ENCODE measurements at places on chromosomes 3 and 15.

DNA sequence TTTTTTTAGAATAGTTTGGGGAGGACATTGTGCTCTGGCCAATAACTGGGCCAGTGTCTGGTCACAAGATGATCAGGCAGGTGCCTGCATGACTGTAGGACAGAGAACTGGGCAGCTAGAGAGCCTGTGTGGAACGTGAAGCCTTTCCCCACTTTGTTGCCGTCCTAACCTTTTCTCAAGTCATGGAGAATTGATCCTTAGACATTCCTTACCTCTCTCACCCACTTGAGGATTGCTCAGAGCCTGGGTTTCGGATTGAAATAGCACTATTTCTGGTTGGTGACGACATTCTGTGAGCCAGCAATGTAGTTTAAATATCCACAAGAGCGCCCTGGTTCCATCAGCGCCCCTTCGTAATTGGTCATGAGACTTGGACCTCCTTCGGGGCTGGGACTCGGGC lies 138.4 kb downstream of the IGF1R start:
- DNase-seq: no peak

DNA sequence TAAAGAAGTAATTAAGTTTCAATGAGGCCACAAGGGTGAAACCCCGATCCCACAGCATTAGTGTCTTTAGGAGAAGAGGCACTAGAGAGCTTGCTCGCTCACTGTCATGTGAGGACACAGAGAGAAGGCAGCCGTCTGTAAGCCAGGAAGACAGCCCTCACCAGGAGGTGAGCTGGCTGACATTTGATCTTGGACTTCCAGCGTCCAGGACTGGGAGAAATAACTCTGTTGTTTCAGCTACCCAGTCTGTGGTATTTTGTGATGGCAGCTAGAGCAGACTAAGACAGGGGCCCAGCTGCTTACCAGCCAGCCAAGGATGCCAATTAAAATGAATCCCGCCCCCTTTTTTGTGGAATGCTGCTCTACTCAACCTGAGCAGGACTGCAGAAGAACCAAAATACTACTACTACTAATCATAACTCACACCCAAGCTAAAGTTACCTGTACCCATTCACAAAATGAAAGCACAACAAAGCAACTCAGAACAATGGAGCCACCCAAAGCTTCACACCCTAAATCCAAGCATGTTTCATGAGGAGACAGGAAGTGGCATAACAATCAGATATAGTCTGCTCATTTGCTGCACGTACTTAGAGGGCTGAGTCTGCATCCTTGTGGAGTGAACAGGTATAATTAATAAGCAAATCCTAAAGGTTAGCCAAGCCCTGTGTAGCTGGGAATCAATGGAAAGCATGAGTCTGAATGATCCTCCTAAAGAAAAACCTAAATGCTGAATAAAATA lies 35.6 kb upstream of the RHCG start:
- no peak for DNase-seq

- DNase-seq: no peak
Measured at GRCh38 chr3:178665747-178666146, 129.5 kb downstream of the KCNMB2 start.

DNA sequence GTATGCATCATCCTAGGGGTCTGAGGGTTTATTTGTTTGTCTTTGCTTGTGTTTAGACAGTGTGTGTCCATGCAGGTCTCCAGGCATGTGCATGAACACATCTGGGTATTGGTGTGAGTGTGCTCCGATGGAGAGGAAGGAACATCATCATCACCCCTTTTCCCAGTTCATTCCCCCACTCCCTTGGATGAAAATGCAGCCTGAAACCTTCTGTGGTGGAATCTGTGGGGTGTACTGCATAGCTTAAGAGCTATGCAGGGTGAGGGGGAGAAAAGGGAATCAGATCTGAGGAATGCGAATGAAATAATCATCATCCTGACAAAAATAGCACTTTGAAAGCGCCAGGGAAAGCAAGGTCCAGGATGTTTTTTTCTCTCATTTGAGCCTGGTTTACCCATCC lies 520.1 kb downstream of the NTRK3 start:
- DNase-seq: no peak

- no peak for DNase-seq
Measured at GRCh38 chr15:25740383-25741255, 122.5 kb downstream of the ATP10A start.

DNA sequence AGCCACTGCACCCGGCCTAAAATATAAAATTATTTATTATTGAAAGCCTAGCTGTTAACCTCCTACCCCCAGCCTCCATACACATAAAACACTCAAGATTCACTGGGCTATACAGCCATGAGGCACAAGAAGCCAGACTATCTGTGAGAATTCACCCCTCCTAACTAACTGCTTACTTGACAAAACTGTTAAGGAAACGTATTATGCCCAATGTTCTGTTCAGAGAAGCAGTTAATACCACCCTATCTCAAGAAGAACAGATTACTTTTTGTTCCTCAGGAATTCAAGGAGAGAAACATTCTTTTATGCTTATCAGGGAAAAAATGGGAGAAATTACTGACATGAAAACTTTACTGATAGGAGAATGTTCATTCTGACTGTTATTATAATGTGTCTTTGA lies 144.1 kb downstream of the BBX start:
- DNase-seq: no peak

- no peak for DNase-seq
Measured at GRCh38 chr3:153625506-153625905, 463.5 kb downstream of the RAP2B start.

DNA sequence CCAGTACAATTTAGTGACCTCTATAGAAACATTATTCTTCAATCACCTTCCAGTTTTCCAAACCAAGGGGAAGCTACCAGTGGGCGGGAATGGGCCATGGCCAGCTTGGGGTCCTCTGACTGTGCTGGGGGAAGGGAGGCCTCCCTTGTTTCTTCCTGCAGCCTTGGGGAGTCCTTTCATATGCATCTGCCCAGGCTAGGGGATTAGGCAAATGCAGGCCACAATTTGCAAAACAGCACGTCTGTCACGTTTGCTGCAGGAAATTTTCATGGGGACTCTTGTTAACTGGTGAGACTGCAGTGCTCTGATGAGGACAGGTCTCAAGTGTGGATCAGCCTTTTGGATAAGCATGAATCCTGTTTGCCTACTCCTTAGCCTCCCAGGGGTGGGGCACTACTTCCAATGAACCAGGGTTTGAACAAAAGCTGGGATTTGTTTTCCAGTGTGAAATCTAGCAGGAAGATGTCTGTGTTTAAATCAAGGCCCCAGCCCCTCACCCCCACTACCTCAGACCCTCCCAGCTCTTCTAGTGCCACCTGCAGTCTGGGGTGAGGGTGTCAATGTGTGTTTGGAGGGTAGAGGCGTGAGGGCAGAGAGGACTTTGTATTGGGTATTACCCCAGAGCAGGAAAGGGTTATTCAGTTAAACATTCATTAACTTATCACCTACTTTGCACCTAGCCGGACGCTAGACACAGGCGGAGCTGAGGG lies 219.9 kb downstream of the OPA1 start:
- DNase-seq: no peak

DNA sequence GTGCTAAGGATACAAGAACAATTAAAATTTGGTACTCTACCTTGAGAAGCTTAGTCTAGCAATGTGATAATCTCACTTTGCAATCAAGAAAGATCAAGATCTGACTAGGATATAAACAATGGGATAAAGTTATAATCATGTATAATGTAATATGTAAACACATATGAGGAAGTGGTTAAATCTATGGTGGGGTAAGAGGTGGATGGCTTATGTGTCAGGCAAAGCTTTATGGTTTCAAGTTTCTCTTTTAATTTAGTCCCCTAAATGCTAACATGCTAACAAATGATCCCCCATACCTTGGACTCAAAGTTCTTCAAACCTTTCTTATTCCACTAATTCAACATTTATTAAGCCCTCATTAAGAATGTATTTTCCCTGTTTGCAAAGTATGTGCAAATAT lies 2.5 kb downstream of the RSL24D1 start:
- no peak for DNase-seq

- no peak for DNase-seq
Measured at GRCh38 chr3:151305775-151306151, 10.9 kb downstream of the GPR87 start.

GRCh38 chr3:132083583-132084279 lies 48.9 kb upstream of the CPNE4 start:
- DNase-seq: no peak

GRCh38 chr15:57255751-57256341 lies 120.5 kb upstream of the CGNL1 start:
- DNase-seq: no peak

- no peak for DNase-seq
Measured at GRCh38 chr3:88703501-88704059, 403.8 kb upstream of the EPHA3 start.

DNA sequence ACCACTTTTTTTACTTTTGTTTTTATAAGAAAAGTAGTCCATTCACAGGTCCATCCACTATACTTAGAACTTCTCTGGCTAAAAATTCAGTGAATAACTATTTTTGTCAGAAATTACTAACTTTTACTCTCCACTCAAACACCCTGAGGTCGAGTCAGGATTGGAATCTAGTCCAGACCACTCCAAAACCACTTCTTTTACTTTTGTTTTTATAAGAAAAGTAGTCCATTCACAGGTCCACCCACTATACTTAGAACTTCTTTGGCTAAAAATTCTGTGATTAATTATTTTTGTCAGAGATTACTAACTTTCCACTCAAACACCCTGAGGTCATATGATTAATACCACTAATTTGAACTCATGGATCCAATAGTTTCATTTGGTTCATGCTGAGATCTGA lies 239.4 kb downstream of the RORA start:
- DNase-seq: no peak

DNA sequence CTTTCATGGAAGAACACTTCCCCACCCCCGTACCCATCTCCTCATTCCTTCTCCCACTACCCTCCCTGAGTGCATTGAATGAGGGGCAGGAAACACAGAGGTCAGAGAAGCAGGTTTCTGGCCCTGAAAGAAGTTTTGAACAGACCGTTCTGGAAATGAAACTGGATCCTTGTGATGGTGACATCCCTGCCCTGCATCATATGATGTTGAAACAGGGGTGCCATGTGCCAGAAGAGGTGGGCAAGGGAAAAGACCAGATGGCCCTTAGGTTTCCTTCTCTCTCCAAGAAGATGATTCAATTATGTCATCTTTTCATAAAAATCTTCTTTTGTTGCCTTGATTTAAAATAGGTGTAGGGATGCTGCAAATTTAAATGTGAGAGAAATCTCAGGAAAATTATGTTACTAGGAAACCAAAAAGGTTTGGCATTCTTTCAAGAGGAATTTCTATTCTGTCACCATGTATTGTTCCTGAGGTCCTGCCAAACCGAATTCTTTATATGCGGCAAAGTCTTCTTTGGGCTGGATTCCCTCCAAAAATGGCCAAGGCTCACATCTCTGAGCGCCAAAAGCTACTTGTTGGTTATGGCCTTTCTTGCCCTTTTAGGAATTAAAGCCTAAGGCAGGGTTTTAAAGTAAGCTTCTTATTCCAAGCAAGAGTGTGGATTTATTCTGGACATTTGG lies 19.9 kb upstream of the TNFAIP8L3 start:
- DNase-seq: no peak

DNA sequence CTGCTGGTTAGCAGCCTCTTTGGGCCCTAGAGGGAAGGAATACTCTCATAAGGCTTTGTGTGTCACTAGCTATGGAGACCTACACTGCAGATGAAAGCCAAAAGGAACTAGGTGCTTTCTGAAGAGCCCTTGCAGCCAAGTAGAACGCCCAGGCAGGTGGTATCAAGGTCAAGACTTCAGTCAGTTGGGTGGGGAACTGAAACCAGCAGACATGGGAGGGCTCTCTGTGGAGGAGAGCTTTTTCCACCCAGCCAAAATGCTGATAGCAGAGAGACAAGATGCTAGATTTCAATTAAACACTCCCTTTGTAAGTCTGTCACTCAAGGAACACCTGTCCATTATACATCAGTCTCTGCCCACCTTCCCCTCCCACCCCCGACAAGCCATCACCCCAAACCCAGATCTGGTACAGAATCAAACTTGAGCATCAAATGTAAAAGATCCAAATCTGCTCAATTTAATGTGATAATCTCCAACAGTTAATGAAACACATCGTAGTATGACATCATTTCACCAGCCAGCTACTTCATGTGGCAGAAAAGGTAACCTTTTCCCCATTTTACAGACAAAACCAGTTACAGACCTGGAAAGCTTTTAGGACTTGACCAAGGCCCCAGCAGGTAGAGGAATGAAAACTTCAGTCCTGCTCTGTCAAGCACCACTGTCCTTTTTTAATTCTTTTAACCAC lies 14.6 kb downstream of the MRPS25 start:
- no peak for DNase-seq

DNA sequence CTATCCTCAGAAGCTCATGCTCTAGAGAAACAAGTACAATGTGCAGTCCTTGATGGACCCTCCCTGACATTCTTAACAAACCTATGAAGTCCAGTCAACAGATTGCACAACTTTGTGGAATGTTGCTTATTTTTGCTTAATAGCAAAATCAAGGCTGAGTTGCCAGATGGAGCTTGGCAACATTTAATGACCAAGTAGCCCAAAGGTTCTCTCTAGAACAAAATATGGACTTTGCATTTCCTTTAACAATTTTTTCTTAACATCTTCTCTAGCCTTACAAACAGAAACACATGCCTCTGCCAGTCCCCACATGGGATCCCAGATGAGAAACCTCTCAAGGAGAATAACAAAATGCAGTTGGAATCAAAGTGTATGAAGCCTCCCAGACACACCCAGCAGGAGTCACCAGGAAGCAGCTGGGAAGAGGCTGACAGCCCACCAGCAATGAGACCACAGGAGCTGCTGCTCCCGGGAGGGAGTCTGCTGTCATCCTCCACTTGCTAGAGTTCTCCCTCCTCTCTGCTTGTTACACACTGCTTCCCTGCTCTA lies 422.5 kb upstream of the CDIN1 start:
- DNase-seq: no peak

Measured in effector CD8-positive, alpha-beta T cell (primary cell).